Stimulated activated CD4-positive, alpha-beta T cell treated with anti-CD3 and anti-CD28 coated beads, TNF-alpha, amount 100 ng/mL, for 4 hours (primary cell): ENCODE measurements at places on chromosomes 11 and 22.

DNA sequence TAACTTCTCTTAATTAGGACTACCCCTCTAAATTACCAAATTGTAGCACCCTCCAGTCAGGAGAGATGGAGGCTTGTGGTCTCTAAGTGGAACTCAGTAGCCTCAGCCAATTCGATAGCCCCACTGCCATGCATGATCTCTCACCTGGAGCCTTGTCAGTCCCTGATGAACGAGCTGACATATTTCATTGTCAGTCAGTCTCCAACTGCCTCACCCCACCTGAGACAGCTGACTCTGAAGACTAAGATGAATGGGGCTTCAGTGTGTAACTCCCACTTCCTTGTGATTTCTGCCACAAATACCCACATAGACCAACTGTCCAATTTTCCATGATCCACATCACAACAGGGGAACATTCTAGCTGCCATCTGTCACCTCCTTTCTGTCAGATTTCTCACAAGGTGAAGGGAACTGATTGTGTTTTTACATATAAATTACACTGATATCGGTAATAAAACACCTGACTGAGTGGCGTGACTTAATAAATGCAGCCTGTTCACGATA lies 206.5 kb downstream of the FAM181B start:
- no peak for DNase-seq

DNA sequence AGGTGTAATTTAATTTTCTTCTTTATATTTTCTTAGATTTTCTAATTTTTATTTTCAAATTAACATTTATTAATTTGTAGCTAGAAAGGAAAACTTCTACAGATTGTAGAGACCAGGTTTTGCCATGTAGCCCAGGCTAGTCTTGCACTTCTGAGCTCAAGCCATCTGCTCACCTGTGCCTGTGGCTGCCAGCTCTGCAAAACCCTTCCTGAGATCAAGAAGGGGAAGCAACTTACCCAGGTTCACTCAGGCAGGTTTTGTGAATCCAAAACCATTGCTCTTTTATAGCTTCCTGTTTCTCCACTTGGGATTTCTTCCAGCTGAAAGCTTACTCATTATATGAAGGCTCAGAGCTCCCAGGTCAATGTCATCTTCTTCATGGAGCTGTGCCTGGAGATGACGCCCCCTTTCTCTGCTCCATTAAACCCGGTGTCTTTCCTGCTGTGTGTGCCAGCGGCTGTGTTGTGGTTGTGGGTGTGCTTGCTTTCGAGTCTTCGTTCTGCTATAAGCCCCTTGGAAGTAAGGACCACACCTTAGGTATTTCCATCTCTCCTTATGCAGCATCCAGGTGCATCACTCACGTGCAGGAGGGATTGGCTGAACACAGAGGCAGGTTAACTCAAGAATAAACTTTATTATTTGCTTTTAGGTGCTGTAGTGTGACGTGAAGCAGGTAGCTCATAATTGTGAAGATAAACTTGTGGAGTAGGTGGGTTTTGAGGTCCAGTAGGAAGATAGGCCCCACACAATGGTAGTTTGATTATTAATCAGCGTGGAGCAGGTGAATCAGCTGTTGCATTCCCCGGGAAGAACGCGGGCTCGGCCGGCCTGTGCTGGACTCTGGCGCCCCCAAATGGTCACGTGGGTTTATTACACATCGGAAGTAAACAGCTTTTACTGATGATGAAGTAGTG lies 42.2 kb upstream of the INCENP start:
- peak; percentile 58 for DNase-seq

DNA sequence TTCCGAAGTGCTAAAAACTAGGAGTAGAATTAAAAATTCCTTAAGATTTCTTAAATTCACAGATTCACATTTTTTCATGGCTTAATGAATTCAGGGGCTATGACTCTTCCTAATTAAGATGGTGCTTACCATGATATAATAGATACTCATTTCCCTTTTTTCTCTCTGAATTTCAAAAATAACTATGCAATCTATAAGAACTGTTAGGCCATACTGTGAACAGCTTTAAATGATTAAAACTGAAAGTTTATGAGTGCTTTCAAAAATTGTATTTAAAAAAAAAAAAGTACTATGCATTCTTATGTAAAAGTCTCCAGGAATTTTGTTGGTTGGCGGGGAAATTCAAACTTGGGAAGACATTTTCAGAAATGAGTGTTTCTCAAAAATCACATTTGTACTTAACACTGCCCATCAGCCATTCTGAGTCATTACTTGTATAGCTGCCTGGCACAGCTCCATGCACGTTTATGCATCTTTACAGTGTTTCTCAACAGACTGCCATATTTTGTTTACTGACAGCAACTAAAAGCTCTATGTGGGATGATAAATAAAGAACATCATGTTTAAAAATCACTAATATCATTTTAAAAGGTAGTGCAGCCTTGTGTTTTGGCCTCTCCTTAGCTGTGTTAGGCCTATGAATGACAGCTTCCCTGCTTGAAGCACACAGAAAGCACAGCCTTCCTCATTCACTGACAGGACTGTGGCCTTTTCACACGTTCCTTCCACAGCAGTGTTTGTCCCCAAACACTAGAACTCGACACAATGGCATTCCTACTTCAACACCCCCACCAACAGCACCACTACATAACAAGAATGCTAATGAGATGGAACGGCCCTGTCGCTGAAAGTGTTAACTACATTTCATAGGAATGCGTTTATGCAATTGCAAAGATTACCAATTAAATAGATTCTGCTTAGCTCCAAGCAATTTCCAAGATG lies 131.4 kb downstream of the DCDC1 start:
- DNase-seq: no peak

DNA sequence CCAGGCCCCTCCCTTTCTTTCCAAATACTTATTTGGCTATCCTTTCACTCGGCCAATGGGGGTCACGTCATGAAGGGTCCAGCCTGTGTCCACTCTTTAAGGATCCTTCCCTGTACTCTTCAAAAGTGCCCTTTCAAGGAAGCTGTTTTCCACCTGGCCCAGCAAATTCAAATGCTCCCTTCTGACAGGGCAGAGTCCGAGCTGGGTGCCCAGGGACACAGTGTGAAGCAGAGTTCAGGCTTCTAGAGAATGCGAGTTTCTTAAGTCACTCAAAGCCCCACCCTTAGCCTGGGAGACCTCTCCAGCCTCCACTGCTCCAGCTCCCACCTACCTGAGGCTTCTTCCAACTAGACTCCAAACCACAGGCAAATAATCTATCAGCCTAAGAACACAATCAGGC lies 5.5 kb upstream of the APOA1 start:
- no peak for DNase-seq

DNA sequence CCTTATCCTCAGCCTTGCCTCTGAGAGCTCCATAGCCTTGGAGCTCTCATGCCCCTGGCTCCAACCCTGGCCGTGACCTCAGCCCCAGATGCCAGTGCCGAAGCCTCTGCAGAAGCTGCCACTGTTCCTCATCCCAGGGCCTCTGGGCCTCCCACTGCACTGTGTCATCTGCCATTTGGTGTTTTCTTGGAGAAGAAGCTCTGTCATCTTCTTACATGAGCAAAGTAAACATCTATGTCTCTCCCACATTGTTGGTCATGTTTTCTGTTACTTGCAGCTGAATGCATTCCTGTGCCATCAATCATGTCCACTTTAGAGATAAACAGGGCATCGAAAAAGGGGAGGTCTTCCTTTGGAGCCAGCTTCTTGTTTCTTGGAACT lies 45.0 kb upstream of the FTH1 start:
- no peak for DNase-seq

DNA sequence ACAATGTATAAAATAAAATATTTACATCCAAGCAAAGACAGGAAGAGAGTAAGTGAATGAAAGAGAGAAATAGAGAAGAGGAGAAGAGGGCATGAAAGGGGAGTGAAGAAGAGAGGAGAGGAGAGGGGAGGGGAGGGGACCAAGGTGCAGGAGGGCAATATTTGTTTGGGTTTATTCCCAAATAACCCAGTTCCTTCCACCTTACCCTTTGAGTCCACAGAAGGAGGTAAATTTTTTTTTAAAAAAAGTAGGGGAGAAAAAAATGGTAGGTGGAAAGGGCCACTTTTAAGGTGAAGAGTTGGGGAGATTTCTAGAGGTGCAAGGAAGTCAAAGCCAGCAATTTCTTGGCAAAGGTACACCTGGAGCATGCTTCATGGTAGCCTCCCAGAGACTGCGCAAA lies 2.1 kb upstream of the OR5AN1 start:
- DNase-seq: no peak
